Activated CD4-positive, alpha-beta T cell treated with anti-CD3 and anti-CD28 coated beads for 4 hours (primary cell): ENCODE measurements at places on chromosomes 1 and 21.

DNA sequence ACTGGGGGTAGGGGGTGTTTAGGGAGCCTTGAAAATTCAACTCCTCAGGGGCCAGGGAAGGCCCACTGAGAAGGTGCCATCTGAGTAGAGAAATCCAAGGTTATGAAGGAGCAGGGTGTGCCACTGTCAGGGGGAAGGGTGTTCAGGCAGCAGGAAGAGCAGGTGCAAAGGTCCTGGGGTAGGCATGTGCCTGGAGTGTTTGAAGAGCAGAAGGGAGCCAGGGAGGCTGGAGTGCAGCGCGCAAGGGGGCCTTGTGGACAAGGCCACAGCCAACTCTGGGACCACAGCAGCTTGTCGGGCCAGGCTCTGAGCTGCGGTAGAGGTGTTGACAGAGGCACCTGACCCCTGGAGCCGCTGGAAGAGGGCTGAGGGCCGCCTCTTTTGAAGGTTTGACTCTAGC lies 19.3 kb downstream of the ACTL8 start:
- DNase-seq: no peak

DNA sequence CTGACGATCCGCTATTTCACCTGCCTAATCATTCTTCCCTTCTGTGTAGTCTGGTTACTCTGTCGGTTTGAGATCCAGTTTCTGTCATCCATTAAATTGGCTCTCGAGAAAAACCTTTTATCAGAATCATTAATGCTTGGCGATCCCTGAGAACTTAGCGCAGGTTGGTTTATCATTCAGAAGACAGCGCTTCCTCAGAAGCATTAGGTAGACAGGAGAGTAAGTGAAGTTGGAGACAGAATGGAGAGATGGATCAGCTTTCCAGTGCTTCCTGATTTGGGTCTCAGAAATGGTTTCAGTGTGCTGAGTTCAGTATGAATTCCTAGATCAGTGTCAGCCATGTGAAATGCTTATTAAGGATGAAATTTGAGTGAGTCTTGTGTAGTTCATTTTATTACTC lies 1.3 kb downstream of the USP1 start:
- DNase-seq: no peak

DNA sequence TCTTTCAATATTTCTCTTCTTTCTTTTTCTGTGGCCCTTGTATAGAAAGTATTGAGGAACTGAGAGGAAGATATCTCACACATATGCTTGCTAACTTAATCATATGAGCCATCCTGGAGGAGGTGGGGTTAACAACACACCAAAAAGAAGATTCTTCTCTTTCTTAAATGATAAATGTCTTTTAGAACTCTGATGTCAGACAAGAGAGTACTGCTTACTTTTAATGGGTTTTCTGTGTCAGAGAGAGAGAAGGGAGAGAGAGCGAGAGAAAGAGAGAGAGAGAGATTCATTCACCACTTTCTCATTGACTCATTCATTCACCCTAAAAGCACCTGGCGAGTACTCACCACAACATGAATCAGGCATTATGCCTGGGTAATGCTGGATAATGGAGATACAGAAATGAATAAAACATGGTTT lies 250.3 kb upstream of the SGIP1 start:
- DNase-seq: no peak

GRCh38 chr21:27812279-27812678 lies 845.4 kb upstream of the ADAMTS5 start:
- DNase-seq: no peak

- no peak for DNase-seq
Measured at GRCh38 chr1:23101101-23101827, 67.4 kb downstream of the LUZP1 start.

GRCh38 chr1:1085171-1085841 lies 11.2 kb upstream of the RNF223 start:
- no peak for DNase-seq
